ENCODE measurements at places on chromosomes 13 and 19.

GRCh38 chr13:39509616-39510315, 93.2 kb downstream of the LHFPL6 start:
- no peak for DNase-seq

GRCh38 chr13:75492389-75492788, 10.4 kb upstream of the TBC1D4 start:
- no peak for DNase-seq

- no peak for DNase-seq
Measured at GRCh38 chr13:52949742-52950141, 78.9 kb upstream of the OLFM4 start.

DNA sequence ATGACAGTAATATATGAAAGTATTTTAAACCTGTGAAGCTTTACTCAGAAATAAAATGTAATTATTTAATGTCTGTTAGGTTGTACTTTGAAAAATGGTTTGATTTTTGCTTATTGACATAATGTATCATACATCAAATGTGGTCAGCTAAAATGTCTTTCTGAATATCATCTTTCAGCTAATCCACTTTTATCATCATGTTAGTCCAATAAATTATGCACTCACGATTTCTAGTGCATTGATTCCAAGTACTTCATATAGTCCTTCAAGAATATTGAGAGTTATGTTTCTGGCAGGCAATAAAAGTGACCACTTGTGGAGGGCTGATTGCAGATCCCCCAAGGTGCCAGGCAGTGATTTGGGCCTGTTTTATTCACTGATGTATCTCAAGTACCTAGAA, 1204.1 kb downstream of the OLFM4 start:
- DNase-seq = no peak

GRCh38 chr13:45662162-45662561, 40.0 kb upstream of the CBY2 start:
- DNase-seq = no peak

- DNase-seq = no peak
Measured at GRCh38 chr13:43583321-43583720, 203.5 kb downstream of the ENOX1 start.

GRCh38 chr19:30066781-30067759, 125.0 kb downstream of the URI1 start:
- DNase-seq = no peak

DNA sequence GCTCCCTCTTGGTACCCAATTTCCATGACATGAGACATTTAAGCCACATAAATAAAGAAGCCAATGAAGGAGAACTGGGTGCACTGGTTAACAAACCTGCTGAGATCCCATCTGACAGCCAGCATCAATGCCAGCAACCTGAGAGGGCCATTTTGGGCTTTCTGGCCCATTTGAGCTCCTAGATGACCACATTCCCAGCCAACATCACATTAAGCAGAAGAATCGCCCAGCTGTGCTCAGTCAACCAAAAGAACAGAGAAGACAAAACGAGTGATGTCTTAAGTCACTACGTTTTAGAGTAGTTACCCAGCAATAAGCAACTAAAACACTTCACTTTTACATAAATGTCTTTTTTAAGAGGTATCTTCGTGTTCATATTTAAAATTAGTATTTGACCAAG, 21.9 kb downstream of the LCP1 start:
- DNase-seq = no peak

- no peak for DNase-seq
Measured at GRCh38 chr13:32779119-32779518, 192.9 kb downstream of the PDS5B start.

GRCh38 chr13:23817136-23817535, 72.1 kb downstream of the MIPEP start:
- DNase-seq = no peak

- no peak for DNase-seq
Measured at GRCh38 chr19:55581823-55582223, 1.2 kb upstream of the ZNF579 start.

DNA sequence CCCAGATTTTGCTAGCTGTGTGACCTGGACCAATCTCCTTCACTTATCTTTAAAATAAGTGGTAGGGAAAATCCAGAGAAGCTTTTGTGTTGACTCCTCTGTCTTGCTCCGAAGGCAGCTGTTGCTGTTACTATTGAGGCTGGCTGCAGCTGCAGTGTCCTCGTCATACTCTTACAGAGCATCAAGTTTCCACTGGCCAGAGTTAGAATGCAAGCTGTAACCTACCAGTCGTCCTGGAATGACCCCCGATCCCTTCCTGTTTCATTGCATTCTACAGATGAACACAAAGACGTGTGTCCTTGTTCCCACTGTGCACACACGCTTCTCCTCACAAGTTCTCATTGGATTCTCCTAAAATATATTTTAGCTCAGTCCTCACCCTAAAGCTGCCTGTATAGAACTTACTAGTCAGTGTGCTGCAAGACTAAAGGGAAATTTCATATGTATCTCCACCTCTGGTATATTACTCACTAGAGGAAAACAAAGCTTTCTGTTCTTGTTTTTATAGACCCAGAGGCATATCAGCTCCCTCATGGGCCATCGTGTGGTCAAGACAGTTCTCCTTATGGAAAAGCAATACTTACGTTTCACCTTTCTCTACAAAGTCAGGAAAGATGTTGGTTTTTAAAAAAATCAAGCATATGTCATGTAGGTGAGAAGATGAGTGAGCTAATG, 589.8 kb downstream of the LMO7 start:
- DNase-seq = no peak

DNA sequence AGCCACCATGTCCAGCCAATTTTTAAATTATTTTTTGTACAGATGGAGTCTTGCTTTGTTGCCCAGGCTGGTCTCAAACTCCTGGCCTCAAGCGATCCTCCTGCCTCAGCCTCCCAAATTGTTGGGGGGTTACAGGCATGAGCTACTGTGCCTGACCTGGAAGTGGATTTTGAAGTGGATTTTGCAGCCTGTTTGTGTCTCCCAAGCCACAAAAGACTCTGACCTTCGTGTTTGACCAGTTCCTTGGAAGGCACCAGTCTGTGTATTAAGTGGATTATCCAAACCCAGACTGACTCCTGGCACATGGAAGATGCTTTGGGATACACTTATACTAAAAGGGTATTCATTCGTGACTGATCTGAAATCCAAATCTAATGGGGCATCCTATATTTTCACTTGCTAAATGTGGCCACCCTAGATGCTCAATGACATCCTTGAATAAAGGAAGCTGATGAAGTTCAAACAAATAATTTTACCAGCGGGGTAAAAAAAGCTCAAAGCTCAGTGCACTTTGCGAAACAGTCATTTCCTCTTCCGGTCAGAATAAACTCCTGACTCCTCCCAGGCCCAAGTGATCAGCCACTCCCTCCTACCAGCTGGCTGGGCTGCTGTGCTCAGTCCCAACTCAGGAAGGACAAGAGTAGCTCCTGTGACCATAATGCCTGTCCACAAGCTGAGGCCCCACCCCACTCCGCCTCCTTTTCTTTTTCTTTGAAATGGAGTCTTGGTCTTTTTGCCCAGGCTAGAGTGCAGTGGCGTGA, 32.6 kb upstream of the GATAD2A start:
- peak; percentile 17 for DNase-seq
